ENCODE measurements at places on chromosomes 2 and 18. TPM values are rescaled to one million over a fixed set of nuclear protein-coding genes. Genes with fewer than 3 reads are reported as not detected.

Gene CCDC85A
- 0.66 TPM for total RNA-seq

Gene KYNU
- total RNA-seq = 1.2 TPM

Gene POTEI
- not detected for total RNA-seq

Gene GKN1
- not detected for total RNA-seq

Gene SLC30A3
- 0.15 TPM for total RNA-seq

Gene PLEKHH2
- 5.7 TPM for total RNA-seq

Gene TCF23
- total RNA-seq = not detected

Gene ZC3H15
- 93.1 TPM for total RNA-seq

Gene AOX1
- 38.1 TPM for total RNA-seq

Gene CHRNG
- total RNA-seq = not detected

Gene LYPD6
- 0.33 TPM for total RNA-seq

Gene SP140
- total RNA-seq = 0.87 TPM

Gene CDKL4
- total RNA-seq = 1.3 TPM

Gene ST6GAL2
- under 0.01 TPM for total RNA-seq

Gene TANC1
- total RNA-seq = 26.8 TPM

Gene TMEM17
- 2.8 TPM for total RNA-seq

Gene DTNA
- 17.5 TPM for total RNA-seq

Gene CRYBA2
- total RNA-seq = not detected

Gene INO80D
- 6.1 TPM for total RNA-seq

Gene ATP8B1
- total RNA-seq = 83.7 TPM

Gene TDRD15
- not detected for total RNA-seq

Gene RAB31
- 48.9 TPM for total RNA-seq

Gene DSG4
- not detected for total RNA-seq

Gene ANTXR1
- 39.4 TPM for total RNA-seq

Gene UCN
- 1.8 TPM for total RNA-seq

Gene BIRC6
- 155 TPM for total RNA-seq

Gene HIBCH
- total RNA-seq = 30.0 TPM

Gene DSG1
- not detected for total RNA-seq

Gene OTOF
- not detected for total RNA-seq

Gene ERICH2
- not detected for total RNA-seq

Gene EFR3B
- 0.83 TPM for total RNA-seq

Gene SP5
- total RNA-seq = not detected

Gene FER1L5
- total RNA-seq = 1.9 TPM

Gene VAMP5
- 35.4 TPM for total RNA-seq

Gene GLS
- 142 TPM for total RNA-seq

Gene ERMN
- total RNA-seq = not detected

Gene RAPH1
- total RNA-seq = 19.2 TPM

Gene MDH1B
- 0.99 TPM for total RNA-seq

Gene SLC14A1
- 81.0 TPM for total RNA-seq

Gene APCDD1
- total RNA-seq = 4.5 TPM

Gene WDR7
- 24.6 TPM for total RNA-seq

Gene MC5R
- not detected for total RNA-seq

Gene SLC23A3
- 1.2 TPM for total RNA-seq

Gene RAD51AP2
- not detected for total RNA-seq

Gene SGO2
- total RNA-seq = 2.2 TPM

Gene IL1F10
- not detected for total RNA-seq

Gene FMNL2
- total RNA-seq = 46.4 TPM

Gene THOC1
- 29.6 TPM for total RNA-seq

Gene STPG4
- total RNA-seq = 0.17 TPM

Gene KCNF1
- total RNA-seq = 0.29 TPM

Gene MZT2A
- total RNA-seq = 66.8 TPM

Gene ALLC
- total RNA-seq = not detected

Gene ALK
- under 0.01 TPM for total RNA-seq

Gene TEX44
- not detected for total RNA-seq
